Omental fat pad (tissue), 4 donors: ENCODE measurements at places on chromosomes 16 and 17. TPM values are rescaled to one million over a fixed set of nuclear protein-coding genes. Genes with fewer than 3 reads are reported as not detected.

Gene ECI1
- 26.2 TPM for total RNA-seq

Gene SEPTIN12
- not detected for total RNA-seq

Gene CUEDC1
- 22.6 TPM for total RNA-seq

Gene WNT3
- 1.3 TPM for total RNA-seq

Gene NOD2
- 6.3 TPM for total RNA-seq

Gene KRT17
- total RNA-seq = not detected

Gene KRT32
- total RNA-seq = not detected

Gene TSPOAP1
- total RNA-seq = 7.2 TPM

Gene FBRS
- 15.4 TPM for total RNA-seq

Gene OMG
- total RNA-seq = 0.84 TPM

Gene KANSL1
- 64.9 TPM for total RNA-seq

Gene SLC12A3
- not detected for total RNA-seq

Gene SETD1A
- 13.6 TPM for total RNA-seq

Gene TLE7
- not detected for total RNA-seq

Gene ITGAL
- total RNA-seq = 9.6 TPM

Gene KRTAP17-1
- not detected for total RNA-seq

Gene KRT31
- total RNA-seq = not detected

Gene IRX3
- 0.48 TPM for total RNA-seq

Gene TNK1
- total RNA-seq = 7.0 TPM

Gene CTRL
- 5.0 TPM for total RNA-seq

Gene ABHD15
- 27.1 TPM for total RNA-seq

Gene SETD6
- total RNA-seq = 16.0 TPM

Gene STAC2
- 0.56 TPM for total RNA-seq

Gene PRSS33
- total RNA-seq = not detected

Gene RPAIN
- total RNA-seq = 27.9 TPM

Gene ADAT1
- 32.5 TPM for total RNA-seq

Gene BCO1
- total RNA-seq = not detected

Gene APOH
- total RNA-seq = not detected

Gene GALNS
- total RNA-seq = 26.1 TPM

Gene AOC2
- 4.4 TPM for total RNA-seq

Gene NPTX1
- total RNA-seq = 0.96 TPM

Gene TEPSIN
- total RNA-seq = 56.1 TPM

Gene ITPRIPL2
- 80.4 TPM for total RNA-seq

Gene CIAO3
- 22.9 TPM for total RNA-seq

Gene CDC42EP4
- 137 TPM for total RNA-seq

Gene CHST4
- not detected for total RNA-seq

Gene MYL11
- total RNA-seq = not detected

Gene C17orf100
- total RNA-seq = 0.60 TPM

Gene EVI2A
- total RNA-seq = 24.1 TPM

Gene MT4
- total RNA-seq = not detected

Gene KCNJ18
- total RNA-seq = not detected

Gene PLCD3
- 35.4 TPM for total RNA-seq

Gene C16orf90
- total RNA-seq = not detected

Gene RNF222
- not detected for total RNA-seq

Gene DNAI2
- not detected for total RNA-seq

Gene ZNF19
- 9.5 TPM for total RNA-seq

Gene SPN
- total RNA-seq = 0.46 TPM

Gene CDK3
- 5.0 TPM for total RNA-seq

Gene RGS11
- total RNA-seq = 9.2 TPM

Gene GPR139
- not detected for total RNA-seq

Gene PLXDC1
- 21.6 TPM for total RNA-seq

Gene TBC1D3H
- total RNA-seq = not detected

Gene ARL5C
- not detected for total RNA-seq

Gene GNGT2
- 3.0 TPM for total RNA-seq

Gene SKAP1
- total RNA-seq = 0.93 TPM

Gene RAPGEFL1
- total RNA-seq = 4.7 TPM

Gene FAM20A
- 16.2 TPM for total RNA-seq

Gene KCNH6
- not detected for total RNA-seq

Gene ASPA
- 6.4 TPM for total RNA-seq
